ENCODE measurements at places on chromosomes 7 and 10. TPM values are rescaled to one million over a fixed set of nuclear protein-coding genes. Genes with fewer than 3 reads are reported as not detected.

DNA sequence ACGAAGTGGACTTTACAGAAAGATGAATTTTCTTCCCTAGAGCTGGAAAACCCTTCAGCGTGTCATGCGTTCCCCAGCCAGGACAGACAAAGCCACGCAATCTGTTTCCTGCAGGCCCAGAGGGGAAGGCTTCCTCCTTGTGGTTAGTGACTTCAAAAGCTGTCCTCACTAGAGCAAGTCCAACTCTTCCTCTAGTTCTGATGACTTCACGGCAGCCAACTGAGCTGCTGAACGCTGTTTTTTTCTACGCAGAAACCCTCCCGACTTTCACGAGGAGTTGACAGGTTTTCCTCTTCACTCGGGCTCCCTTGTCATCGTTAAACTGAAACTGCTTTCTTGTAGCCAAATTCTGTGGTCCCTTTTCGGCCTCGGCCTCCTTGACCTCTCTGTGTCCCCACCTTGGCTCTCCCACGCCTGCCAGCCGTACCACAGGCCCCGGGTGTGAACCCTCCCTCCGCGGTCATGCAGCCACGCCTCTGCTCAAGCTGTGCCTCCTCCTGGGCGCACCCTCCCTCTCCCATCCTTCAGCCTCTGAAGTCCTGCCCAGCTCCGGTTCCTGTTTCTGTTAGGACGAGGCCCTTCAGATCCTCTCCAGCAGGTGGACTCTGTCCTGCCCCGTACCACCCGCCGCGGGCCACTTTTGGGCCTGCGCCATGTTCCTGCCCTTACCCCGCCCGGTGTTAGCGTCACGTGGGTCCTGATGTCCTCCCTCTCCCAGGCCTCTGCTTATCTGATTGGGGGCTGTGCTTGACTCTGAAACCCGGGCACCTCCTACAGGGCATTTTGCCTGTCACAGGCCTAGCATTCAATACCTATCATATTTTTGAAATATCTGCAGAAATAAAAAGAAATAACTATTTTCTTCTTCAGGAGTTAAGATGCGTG, 39.3 kb downstream of the CUX1 start:
- DNase-seq = no peak

- DNase-seq = no peak
These were observed 19.2 kb upstream of the FLNC start for GRCh38 chr7:128810997-128811396.

- DNase-seq = no peak
These were observed 10.8 kb downstream of the KCNH2 start for GRCh38 chr7:150967349-150967748.

DNA sequence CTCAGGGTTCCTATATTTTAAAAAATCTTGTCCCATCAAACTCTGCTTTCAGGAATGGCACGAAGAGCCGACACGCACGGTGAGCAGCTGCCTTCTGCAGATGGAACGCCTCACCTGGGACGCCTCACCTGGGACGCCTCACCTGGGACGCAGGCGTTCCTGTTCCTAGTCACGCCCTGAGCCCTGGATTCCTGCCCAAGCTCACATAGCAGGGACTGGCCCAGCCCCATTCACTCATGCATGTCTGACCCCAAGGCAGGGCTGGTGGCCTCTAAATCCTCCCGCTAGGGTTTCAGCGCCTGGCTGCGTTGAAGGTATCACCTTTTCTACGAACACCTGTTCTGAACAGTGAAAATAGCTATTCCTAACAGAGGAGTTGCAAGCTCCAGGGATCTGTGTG, 49.8 kb downstream of the CARD11 start:
- DNase-seq = no peak

- no peak for DNase-seq
These were observed 4.9 kb upstream of the NEUROD6 start for GRCh38 chr7:31345421-31345820.

- no peak for DNase-seq
These were observed 399.3 kb upstream of the PODXL start for GRCh38 chr7:131955679-131956078.

- no peak for DNase-seq
These were observed 23.7 kb downstream of the FGF8 start for GRCh38 chr10:101752241-101752640.

DNA sequence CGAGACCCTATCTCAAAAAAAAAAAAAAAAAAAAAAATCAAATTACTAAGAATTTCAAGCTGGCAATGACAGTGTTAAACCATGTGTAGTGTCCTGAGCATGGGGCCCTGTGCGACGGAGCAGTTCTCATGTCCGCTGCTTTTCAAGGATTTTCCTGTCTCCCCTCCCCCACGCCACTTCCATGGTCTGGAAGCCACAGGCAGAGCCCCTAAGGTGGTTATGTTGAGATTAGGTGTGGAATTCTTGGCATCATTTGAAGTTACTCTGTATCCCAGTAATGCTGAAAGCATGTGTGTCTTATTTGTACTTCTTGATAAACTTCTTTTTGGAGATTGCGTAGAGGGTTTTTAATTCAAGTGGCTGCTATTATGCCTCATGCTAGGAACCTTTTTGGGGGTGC, 65.2 kb downstream of the PFKFB3 start:
- DNase-seq = no peak

DNA sequence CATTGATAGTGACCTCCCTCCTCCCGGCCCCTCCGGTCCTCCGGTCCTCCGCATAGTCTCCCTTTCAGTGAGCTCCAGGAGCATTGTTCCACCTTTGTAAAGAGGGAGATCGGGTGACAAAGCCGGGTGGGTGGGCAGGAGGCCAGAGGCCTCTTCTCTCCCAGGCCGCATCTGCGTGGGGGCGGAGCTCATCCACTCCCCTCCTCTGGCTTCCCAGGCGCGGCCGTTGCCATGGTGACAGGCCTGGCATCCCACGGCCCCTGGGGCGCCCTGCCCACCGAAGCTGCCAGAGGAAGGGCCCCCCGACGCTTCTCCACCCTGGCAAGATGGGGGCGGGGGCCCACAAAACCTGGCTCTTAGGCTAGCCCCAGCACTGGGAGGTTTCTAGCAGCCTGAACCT, 4.4 kb upstream of the FZD9 start:
- DNase-seq = peak; percentile 81

- peak; percentile 62 for DNase-seq
These were observed 686 bp downstream of the ABI1 start for GRCh38 chr10:26860102-26860442.

GRCh38 chr10:123139521-123140163, 3.9 kb downstream of the HMX3 start:
- DNase-seq = no peak

- DNase-seq = no peak
These were observed 420.8 kb downstream of the HGF start for GRCh38 chr7:81349044-81349443.

GRCh38 chr7:29253225-29253624, 58.6 kb downstream of the CHN2 start:
- no peak for DNase-seq

GRCh38 chr10:13853854-13854253, 267.1 kb downstream of the PRPF18 start:
- no peak for DNase-seq

- no peak for DNase-seq
These were observed 250.3 kb downstream of the SNX13 start for GRCh38 chr7:17690030-17690429.

DNA sequence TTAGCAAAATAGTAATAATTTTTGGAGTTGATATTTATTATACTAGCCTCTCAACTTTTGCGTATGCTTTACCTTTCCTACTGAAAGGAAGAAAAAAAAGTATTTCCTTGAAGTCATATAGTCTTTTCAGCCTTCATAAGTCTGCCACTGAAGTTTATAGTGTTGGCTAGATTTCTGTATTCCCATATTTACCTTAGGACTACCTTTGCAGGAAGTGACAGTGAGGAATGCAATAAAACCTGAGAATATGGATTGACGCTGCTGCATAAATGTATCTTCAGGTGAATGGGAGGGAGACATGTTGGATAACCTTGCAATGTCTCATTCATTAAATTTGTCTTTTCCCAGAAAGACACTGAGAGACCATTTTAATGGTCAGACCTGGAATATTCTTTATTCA, 6.6 kb upstream of the LRRTM3 start:
- no peak for DNase-seq

DNA sequence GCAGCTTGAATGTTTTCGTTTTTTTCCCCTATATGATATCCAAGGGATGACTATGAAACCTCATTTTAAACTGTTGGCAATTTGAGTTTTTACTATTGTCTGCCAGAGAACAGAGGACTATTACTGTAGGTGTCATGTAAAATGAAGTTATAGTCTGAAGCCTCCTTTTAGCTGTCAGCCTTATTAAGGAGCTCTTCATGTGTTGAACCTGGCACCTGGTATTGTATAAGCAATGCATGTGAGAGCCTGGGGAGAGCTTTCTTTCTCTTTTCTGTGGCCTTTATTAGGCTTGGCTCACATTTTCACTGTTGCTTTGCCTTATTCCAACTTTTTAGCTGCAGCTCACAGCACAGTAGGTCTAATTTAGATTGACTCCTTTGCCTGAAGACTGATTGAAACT, 119.1 kb upstream of the FOXP2 start:
- no peak for DNase-seq

GRCh38 chr10:72086466-72087391, 1.6 kb downstream of the SPOCK2 start:
- DNase-seq = peak; percentile 29

GRCh38 chr10:125692601-125693523, 9.9 kb upstream of the TEX36 start:
- no peak for DNase-seq

DNA sequence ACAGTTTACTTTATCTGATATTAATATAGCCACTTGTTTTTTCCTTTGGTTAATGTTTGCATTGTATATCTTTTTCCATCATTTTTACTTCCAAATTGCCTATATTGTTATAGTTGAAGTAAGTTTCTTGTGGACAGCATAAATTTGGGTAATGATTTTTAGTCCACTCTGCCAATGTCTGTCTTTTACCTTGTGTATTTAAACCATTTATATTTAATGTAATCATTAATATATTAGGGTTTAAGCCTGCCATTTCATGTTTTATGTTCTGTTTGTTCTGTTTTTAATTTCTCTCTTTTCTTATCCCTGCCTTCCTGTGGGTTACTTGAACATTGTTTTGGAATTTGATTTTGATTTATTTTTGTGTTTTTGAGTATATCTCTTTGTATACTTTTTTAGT, 12.8 kb upstream of the NOD1 start:
- DNase-seq = no peak

- no peak for DNase-seq
These were observed 102.0 kb downstream of the SEMA3C start for GRCh38 chr7:80816806-80817205.

GRCh38 chr10:12740813-12741212, 260.7 kb downstream of the CCDC3 start:
- DNase-seq = no peak

Gene OR6V1
- not detected for total RNA-seq

Gene COX19
- 7.9 TPM for total RNA-seq

Gene TAC1
- total RNA-seq = 4.3 TPM

Gene DNAH11
- 4.9 TPM for total RNA-seq

Gene AQP1
- total RNA-seq = 0.17 TPM

Gene SPDYE9
- total RNA-seq = not detected

Gene FAM221A
- 21.5 TPM for total RNA-seq

Gene HTR5A
- not detected for total RNA-seq

Gene HOXA3
- not detected for total RNA-seq

Gene GAD2
- total RNA-seq = 0.47 TPM
